LoVo (cell line): ENCODE measurements at places on chromosomes 4 and X.

GRCh38 chrX:45849261-45849862 is 648.7 kb upstream of the DIPK2B start:
- peak; percentile 74 for DNase-seq

DNA sequence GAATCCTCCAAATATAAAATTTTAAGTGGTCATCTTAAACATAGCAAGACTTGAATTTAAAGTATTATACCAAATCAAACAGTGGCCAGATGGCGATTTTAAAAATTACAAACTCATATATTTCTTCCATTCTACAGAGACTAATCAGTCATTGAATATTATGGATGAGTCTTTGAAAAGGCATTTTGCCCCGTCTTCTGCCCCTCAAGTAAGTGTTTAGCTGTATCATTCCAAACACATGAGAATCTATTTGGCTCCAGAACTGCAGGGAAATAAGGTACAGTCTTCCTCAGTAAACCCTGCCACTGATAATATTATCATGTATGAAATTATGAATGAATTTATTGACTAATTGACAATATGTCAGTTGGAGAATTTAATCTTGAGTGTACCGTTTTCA is 191.0 kb downstream of the SLC7A11 start:
- DNase-seq = no peak

DNA sequence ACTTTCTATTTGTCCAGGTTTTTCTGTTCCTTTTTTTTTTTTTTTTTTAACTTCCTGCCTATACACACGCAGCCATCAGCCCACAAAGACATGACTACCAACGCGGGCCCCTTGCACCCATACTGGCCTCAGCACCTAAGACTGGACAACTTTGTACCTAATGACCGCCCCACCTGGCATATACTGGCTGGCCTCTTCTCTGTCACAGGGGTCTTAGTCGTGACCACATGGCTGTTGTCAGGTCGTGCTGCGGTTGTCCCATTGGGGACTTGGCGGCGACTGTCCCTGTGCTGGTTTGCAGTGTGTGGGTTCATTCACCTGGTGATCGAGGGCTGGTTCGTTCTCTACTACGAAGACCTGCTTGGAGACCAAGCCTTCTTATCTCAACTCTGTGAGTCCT is 2.1 kb downstream of the EBP start:
- no peak for DNase-seq

DNA sequence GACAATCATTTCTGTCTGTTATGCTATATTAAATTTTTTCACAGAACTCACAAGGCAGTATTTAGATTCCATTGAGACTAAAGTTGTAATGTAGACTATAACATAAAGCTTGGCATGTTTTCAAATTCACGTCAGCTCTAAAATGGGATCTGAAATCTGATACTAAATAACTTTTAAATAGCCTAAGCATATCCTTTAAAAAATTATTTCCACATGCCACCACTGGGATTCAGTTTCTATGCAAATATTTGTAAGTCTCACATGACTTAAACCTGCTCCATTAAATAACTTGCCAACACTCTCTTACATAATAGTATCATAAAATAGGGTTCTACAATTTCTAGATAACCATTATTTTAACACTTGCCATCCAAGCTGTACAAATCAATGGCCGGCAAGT is 32.4 kb downstream of the KLHL8 start:
- DNase-seq = no peak

DNA sequence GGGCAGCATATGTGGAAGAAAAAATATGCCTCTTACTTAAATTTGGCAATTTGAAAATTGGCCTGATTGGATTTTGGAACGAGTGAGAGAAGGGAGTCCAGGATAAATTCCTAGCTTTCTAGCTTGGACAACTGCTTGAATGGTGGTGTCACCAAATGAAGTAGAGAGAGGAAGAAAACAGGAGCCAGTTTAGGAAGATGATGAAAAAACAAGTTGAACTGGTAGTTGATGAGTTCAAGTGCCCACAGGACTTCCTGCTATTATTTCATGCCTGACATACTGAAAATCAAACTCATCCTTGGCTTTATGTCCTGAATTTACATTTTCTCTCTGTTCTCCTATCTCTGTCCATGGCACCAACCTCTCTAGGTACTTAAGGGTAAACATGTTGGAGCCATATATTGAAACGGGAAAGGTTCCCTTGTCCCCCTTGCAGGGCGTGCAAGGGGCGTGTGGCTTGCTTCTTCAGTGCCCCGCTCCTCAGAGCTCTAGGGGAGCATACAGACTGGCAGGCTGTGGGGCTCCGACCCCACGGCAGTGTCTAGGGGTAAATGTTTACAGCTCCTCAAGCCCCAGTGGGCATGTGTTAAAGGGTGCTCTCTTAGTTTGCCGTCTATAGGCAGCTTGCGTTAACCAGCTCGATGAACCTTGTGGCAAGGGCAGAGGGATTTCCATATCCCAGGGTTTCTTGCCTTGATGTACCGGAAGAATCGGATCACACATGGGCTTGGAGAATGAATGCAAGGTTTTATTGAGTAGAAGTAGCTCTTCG is 250.7 kb upstream of the PGRMC2 start:
- no peak for DNase-seq

DNA sequence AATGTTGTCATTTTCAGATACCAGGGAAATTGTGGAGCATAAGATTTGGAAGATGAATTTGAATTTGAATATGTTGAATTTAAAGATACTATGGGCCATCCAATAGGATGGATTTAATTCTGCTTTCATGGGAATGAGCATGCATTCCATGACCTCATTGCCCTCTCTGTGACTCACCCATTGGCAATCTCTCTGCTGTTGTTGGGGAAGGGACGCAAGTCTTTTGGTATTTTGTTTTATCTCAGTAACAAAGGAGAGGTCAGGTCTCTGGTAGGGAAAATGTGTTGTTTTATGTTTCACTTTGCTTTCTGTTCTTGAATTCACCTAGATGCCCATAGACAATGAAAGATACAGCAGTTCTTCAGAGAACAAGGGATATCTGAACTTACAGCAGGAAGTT is 42.1 kb upstream of the MAGEA4 start:
- DNase-seq = peak; percentile 1

DNA sequence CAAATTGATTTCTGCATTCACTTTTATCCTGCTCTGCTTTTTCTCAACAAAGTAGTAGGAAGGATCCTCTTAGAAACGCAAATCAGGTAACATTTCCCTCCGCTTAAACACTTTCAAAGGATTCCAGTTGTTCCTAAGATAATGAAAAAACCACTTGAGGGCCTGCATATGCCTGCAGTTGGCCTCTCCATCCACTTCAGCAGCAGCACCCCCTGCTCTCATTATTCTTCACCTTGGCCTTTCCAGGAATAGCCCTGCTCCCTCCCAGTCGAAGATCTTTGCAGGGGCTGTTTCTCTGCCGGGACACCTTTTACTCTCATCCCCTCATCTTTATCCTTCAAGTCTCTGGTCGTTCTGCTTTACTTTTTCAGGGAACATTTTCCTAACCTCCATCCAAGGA is 314.0 kb downstream of the INPP4B start:
- no peak for DNase-seq

- peak; percentile 34 for DNase-seq
Observed at GRCh38 chr4:24686866-24687692, 102.7 kb upstream of the DHX15 start.

DNA sequence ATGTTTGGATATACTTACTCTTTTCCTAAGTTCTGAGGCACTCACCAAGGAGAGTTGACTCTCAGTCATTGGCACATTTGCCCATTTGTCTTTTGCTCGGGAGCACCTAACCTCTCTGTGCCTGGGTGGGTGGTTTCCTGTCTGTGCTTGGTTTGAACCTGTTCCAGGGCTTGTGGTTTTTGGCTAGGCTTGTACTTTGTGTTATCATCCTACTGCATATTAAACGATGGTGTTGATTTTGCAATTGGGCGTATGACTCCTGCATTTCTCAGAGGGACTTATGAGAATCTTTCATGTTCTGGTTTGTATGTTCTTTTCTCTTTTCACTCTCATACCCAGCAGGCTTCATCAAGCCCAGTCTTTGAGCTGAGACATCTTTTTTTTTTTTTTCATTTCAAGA is 161.7 kb downstream of the BTC start:
- peak; percentile 93 for DNase-seq

DNA sequence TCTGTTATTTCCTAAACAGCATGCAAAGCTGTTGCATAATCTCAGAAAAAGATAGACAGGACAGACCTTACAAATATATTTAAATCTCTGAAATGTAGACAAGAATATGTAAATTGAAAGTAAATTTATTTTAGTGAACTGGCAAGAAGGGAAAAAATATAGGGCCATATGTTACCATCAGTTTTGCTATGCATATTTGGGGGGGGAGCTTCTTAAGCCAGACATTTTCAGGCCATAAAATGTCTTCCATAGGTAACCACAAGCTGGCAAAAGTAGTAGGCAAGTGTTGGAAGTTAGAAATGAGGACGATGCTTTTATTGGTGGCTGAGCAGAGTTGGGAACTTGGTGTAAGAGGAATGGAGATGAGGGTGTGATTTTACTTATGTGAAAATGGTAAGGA is 272.0 kb upstream of the CXXC4 start:
- DNase-seq = no peak

DNA sequence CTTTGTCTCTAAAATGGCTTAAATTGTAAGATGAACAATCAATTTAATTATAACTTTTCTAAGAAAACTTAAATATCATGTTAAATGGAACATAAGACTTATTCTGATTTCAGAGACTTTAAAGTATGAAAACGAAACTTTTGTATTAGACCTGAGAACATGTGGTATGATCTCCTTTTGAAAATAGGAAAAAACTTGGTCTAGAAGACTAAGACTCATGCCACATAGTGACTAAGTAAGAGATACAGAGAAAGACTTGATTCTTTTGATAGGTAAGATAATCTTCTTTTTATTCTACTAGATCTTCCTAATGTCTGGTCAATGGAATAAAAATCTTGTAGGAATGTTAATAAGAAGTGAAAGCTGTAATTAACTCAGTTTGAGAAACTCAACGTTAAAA is 326.3 kb upstream of the GRIA3 start:
- DNase-seq = no peak

GRCh38 chrX:47321823-47322371 is 48.5 kb upstream of the ZNF157 start:
- DNase-seq = no peak

GRCh38 chrX:74578137-74578536 is 36.3 kb downstream of the RLIM start:
- DNase-seq = no peak

GRCh38 chr4:166399021-166399420 is 526.0 kb downstream of the TLL1 start:
- DNase-seq = no peak
